ENCODE measurements at places on chromosomes 3 and 15.

GRCh38 chr15:60213377-60214000, 184.3 kb downstream of the ANXA2 start:
- no peak for DNase-seq

GRCh38 chr15:42724276-42724675, 12.7 kb downstream of the CDAN1 start:
- no peak for DNase-seq

DNA sequence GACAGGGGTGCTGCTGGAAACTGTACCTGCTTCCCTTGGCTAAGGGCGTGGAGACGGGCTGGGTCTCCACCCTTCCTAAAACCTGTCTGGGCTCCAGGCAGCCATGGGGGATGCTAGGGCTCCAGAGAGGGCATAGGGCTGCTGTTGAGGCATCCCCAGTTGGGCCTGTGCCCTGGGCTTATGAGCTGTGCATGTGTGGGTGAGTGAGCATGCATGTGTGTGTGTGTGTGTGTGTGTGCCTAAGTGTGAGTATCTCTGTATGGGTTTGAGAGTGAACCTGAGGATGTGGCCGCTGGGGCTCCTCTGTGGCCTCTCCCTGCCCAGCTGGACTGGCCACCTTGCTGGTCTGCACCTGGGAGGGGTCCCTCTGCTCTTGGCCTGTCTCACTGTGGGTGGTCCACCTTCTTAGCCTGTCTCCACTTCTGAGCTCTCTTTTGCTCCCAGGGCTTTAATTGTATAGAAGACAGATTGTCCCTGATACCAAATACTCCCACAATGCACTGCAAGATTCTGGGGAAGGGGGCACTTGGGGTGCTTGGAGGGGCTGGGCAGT, 11.9 kb upstream of the TMEM115 start:
- DNase-seq: no peak

GRCh38 chr15:89747708-89748682, 3.1 kb downstream of the MESP1 start:
- no peak for DNase-seq

GRCh38 chr3:16134173-16134928, 40.1 kb upstream of the GALNT15 start:
- no peak for DNase-seq

- DNase-seq: no peak
Measured at GRCh38 chr3:111681661-111682426, 86.7 kb upstream of the ZBED2 start.

DNA sequence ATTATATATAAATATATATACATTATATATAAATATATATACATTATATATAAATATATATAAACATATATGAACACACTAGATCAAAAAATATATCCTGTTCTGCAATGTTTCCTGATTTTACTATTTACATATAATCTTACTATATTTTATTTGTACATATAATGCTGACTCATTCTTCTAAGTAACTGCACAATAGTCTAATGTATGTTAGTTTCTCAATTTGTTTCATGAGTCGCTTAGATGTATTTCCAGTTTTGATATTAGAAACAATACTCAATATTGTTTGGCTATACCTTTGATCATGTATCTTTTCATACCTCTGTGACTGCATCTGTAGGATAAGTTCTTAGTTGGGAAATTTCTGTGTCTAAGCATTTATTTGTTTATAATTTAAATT, 669.9 kb upstream of the CCDC54 start:
- no peak for DNase-seq

GRCh38 chr3:62873761-62874710, 1.2 kb downstream of the CADPS start:
- DNase-seq: no peak

- DNase-seq: no peak
Measured at GRCh38 chr15:90915808-90916440, 12.8 kb downstream of the MAN2A2 start.

DNA sequence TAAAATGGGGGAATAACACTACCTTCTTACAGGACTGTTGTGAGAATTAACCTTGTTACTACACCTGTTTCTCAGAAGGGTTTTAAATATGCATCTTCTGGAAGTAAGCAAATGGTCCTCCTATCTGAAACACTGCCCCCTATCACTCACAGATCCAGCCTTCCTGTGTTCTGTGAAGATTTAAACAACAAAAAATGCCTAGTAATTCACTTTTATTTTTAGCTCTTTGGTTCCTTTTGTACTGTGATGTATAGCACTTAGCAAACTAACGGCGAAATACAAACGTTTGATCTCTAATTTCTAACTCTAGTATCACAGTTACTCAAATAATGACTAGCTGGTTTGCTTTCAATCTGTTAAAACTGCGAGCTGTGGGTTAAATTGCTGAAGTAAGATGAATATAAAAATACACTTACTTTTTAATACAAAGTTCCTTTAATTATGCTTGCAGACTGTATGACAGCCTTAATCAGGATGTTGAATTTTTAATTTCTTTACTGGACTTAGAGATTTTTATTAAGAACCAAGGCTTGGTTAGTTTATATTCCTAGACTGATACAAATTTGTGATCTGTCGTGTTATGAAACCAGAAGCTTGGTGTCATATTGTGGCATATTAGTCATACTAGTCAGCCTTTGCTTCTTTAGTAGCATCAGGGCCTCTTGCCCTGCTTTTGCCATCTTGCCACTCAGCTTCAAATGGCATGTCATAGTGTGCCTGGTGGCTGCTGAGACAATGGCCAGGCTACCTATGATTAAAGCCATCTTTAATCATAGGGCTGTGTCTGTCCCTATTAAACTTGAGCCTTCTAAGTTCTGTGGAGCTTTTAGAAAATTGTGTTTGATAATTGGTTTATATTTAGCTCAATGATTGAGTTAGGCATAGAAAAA, 9.2 kb downstream of the EIF3J start:
- peak; percentile 13 for DNase-seq

DNA sequence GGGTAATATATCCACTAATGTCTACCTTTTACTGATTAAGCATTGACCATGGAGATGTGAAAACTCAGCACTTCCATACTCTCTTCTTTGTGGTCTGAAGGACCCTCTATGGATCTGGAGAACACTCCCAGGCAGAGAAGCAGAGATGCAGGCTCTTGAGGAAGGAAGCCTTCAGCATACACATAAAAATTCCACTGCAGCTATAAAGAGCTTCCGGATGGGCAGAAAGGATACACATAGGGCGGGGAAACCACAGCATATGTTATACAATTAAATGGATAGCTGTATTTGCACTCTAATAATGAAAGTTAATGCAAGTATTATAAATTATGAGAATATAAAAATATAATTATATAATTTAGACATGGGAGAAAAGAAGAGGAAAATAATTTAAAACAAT, 1258.2 kb upstream of the ALCAM start:
- no peak for DNase-seq

- no peak for DNase-seq
Measured at GRCh38 chr3:130894986-130895280, 1.0 kb downstream of the ATP2C1 start.

- no peak for DNase-seq
Measured at GRCh38 chr3:17190353-17191078, 305.8 kb downstream of the PLCL2 start.

DNA sequence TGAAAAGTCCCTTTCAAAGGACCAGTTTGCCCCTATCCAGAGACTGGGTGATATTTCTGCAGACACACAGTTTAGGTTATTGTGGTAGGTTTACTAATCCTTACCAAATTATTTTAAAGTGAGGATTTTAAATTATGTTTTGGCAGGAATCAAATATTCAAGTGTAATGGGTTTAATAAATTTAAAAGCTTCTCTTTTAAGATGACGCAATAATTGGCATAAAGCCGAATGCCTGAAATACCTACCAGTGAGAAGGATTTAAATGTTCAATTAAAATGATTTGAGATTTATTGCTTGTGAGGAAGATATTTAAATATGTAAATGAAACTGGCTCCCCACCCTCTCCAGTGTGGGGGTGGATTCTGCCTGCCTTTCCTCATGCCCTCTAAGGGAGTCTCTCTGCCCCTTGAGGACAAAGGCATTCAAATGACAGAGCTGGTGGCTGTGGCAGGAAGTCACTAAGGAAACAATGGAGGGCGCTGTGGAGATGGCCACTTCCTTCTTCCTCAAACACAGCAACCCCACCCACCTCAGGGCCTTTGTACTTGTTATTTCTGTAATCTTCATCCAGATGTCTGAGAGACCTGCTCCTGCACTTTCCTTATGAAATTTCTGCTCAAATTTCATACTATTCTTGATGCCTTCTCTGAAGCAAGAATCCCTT, 131.7 kb downstream of the TNIK start:
- DNase-seq: peak; percentile 5

DNA sequence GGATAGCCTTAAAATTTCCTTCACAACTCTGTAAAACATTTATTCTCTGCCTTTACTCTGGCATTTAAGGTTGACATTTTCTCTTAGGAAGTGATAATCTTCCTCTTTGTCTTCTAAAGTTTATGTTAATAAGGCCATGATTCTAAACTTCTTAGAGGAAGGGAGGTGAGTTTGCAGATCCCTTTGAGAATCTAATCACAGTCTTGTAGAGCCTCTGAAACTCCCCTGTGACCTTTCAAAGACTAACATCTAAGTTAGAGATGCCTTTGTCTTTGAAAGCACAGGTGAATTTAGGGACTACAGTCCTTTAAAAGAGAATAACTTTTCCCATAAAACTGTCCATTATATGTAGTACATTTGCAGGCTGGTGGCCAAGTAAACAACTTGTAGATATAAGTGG, 115.1 kb downstream of the PLCL2 start:
- no peak for DNase-seq

GRCh38 chr3:87269723-87270122, 6.7 kb downstream of the POU1F1 start:
- no peak for DNase-seq

DNA sequence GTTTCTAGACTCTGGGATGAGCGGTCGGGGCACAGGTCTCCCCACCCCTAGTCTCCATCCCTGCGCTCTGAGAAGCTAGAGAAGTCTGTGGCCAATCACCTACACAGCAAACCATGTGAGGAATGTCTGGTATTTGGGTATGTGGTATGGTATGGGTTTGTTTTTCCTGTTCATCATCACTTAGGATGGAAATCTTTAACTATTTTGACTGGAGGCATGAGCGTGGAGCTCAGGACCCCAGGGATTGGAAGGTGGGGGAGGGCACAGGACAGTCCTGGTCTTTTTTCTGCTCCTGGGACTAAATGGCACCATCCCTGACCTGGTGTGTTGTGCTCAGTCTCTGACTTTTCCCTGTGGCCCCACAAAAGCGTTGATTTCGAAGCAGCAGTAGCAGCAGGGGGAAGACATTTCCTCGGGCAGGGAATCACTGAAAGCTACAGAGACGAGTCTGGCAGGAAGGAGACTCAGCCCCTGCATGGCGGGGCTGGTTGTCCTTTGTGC, 191.7 kb upstream of the TPM1 start:
- no peak for DNase-seq

DNA sequence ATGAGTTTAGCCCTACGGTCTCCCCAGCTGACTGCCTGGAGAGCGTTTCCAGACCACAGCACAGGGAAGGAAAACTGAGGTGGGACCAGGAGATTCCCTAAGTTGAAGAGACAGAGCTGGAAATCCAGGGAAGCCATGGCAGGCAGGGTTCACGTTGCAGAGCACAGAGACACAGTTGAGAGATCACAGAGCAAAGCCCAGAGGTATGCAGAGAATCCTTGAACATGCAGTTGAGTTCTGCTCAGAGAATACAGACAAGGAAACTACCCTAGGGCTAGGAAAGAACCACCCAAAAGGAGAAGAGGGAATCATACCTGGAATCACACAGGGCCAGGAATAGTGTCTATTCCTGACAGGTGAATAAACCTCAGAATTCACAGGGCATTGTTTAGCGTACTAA, 14.3 kb downstream of the SLC28A1 start:
- no peak for DNase-seq

DNA sequence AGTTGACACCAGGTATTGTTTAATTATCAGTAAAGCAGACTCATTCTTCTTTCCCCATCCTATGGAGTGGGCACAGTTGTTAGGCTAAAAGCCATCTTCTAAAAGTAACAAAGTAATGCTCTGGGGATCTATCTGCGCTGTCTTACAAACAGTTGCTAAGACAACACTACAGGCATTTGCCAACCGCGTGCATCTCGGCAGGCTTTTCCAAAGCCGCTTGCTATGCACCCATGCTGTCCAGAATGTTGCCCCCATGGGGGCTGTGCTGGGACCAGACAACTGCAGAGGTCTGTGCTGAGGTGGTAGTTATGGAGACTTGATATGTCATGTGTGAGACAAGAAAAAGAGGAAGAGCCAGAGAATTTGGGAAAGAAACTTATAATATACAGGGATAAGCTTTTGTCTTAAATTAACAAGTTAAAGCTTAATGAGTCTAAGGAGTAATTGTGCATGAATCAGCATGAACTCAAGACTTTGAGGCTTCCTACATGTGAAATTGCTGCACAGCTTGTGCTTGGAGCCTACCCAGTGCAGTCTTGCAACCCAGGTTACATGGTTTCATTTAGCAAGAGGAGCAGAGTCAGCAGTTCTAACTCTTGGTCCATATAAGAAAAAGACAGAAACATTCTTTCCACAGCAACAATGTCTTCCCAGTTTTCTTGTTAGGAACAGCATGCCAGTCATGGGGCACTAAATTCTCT, 38.9 kb upstream of the DCLK3 start:
- no peak for DNase-seq

- DNase-seq: no peak
Measured at GRCh38 chr15:35290301-35290721, 205.2 kb upstream of the NANOGP8 start.

DNA sequence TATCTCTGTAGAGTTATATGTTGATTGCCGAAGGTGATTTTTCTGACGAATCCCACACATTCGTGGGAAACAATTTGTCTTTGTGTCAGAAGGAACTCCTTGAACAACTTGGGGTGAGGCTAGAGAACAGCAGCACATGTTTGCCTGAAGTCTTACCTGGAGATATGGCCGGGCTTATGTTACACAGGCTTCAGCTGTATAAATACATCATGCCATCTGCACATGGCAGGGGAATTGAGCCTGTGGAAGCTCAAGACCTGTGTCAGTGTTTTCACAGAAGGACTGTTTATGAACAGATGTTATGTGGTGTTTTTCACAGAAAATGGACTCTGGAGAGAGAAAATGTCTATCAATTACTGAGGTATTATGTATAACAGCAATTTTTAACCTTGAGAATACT, 203.6 kb upstream of the MDFIC2 start:
- DNase-seq: no peak

- no peak for DNase-seq
Measured at GRCh38 chr15:101128221-101129015, 123.4 kb downstream of the CHSY1 start.

DNA sequence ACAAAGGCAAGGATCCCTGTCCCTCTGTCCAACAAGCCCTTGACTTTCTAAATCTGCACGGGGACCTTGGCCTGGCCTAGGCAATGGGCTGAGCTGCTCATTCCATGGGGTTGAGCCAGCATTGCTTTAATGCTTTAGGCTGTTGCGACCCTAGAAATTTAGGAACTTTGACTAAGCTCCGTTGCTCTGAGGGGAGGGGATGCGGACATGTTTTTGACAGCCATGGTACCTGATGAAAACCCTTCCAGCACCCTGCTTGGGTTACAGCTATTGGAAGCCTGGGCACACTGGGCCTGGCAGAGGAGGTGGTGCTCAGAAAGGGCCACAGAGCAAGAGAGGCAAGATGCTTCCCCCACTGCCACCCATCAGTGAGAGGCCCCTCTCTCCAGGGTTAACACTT, 37.1 kb downstream of the SYNM start:
- no peak for DNase-seq
